ENCODE measurements at places on chromosomes 2 and 18.

GRCh38 chr2:238894950-238895298 is 47.0 kb downstream of the TWIST2 start:
- no peak for DNase-seq

DNA sequence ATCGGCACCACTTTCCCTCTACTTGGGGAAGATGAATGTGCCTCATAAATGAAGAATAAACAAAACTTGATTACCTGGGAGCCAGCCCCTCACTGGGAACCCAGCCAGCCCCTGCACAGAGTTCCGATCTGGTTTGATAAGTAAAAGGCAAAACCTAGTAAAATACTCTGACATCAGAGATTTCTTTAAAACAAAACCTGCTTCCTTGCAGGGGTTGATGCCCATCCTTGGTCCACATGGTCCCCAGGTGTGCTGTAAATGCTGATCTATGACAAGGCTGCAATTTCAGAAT is 218.8 kb upstream of the APCDD1 start:
- DNase-seq, result no peak

DNA sequence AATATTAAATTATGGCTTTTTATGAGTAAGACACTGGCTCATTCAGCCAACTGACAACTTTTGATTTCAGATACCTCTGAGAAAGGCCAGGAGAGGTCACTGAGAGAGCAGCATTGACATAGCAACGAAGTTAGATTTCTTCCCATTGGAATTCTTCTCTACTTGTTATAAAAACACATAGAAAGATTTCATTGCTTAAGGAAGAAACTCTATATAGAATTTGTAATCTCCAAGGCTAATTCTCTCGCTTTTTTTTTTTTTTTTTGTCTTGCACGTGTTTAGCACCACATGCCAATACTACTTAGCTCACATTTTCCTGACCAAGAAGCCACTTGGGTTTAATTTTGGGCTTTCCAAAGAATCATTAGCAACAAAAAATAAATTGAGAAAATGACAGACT is 233.7 kb downstream of the CALCRL start:
- no peak for DNase-seq

DNA sequence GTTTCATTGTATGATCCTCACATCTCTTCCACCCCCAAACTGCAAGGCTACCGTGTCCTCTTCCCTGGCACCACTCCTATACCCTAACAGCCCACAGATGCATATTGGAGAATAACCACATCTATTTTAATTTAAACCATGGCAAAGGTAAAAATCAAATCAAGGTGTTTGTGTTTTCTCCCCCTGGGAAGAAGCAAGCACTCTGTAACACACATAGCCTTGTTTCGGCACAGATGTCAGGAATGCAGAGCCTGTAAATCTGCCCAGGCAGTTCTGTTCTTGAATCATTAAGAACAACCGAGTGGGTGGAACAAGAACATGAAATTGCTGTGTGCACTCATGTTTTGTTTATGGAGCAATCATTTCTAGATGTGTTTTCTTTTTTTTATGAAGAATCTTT is 6.8 kb upstream of the COX7A2L start:
- DNase-seq, result no peak

- DNase-seq, result no peak
These were observed 40.2 kb downstream of the EFEMP1 start for GRCh38 chr2:55883357-55883756.

- DNase-seq, result no peak
These were observed 59.2 kb upstream of the ATL2 start for GRCh38 chr2:38436227-38436664.

GRCh38 chr2:12895017-12895416 is 178.3 kb downstream of the TRIB2 start:
- DNase-seq, result no peak

DNA sequence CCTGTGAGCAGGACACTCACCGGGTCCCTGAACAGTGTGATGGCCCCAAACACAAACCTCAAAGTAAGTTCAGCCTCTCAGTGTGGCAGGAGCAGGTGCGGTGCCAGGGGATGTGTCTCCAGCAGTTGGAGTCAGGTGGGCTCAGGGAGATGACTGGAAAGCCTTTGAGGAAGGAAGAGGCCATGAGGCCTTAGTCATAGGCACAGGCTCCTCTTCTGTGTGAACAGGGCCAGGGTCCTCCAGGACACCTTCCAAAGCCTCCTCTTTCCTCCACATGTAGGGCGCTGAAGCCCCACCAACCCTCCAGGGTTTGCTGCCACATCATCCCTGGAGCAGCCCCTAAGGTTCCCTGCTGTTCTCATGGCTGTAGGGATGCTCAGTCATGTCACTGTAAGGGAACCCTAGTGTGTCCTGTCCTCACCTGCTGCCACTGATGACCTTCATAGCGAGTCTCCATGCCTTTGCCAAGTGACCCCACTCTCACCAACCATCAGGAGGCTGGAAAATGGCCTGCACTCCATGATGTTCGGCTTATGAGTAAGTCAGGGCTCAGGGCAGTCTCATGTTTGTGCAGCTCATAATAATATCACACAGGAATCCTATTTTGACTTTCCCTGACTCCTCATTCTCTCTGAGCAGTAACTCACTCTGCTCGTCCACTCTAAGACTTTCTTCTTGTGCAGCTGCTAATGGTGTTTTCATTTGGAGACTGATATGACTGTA is 1152.9 kb downstream of the RPIA start:
- no peak for DNase-seq

GRCh38 chr2:165778653-165779451 is 15.2 kb downstream of the GALNT3 start:
- DNase-seq, result no peak

DNA sequence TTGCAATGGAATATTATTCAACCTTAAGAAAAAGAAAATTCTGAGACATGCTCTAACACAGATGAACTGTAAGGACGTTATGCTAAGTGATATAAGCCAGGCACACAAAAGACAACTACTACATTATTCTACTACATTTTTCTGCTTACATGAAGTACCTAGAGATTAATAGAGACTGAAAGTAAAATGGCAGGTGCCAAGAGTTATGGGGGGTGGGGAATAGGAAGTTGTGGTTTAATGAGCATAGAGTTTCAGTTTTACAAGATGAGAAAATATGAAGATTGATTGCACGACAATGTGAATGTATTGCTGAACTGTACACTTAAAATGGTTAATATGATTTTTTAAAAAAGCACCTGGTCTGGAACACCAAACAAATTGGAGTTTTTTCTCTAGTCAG is 1231.6 kb upstream of the DDX18 start:
- DNase-seq, result no peak

- no peak for DNase-seq
These were observed 246.2 kb downstream of the LNPK start for GRCh38 chr2:175755656-175756386.

- no peak for DNase-seq
These were observed 69.1 kb upstream of the TCF7L1 start for GRCh38 chr2:85063981-85064599.

DNA sequence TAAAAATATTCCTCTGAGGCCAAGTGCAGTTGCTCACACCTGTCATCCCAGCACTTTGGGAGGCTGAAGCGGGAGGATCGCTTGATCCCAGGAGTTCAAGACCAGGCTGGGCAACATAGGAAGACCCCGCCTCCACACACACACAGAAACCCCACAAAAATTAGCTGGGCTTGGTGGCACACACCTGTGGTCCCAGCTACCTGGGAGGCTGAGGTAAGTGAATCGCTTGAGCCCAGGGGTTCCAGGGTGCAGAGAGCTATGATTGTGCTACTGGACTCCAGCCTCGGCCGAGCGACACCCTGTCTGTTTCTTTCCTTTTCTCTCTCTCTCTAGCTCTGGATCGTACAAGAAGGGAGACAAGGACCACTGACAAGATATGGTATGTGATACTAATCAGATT is 1.8 kb upstream of the XRCC5 start:
- no peak for DNase-seq

DNA sequence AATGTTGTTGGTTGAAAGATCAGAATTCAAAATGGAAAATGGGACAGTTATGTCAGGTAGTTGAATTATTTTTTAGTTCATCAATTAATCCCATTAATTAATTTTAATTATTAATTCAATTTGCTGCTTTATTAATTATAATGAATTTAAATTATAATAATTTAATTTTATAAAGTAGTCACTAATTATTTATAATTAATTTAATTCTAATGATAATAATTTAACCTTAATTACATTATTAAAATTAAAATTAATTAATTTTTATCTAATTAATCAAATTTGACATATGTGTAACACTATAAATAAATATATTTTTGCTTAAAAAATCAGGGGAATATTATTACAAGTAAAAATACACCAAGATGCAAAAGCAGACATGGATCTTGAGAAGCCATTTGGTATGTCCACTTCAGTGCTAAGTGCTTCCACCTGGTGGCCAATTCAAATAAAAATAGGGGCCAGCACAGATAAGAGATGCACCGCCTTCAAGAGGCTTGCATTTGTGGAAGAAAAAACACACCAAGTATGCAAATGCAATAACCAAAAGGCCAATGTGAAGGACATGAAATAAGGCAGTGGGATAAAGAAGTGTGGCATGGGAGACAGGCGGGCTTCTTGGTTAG is 73.2 kb downstream of the MBP start:
- no peak for DNase-seq

DNA sequence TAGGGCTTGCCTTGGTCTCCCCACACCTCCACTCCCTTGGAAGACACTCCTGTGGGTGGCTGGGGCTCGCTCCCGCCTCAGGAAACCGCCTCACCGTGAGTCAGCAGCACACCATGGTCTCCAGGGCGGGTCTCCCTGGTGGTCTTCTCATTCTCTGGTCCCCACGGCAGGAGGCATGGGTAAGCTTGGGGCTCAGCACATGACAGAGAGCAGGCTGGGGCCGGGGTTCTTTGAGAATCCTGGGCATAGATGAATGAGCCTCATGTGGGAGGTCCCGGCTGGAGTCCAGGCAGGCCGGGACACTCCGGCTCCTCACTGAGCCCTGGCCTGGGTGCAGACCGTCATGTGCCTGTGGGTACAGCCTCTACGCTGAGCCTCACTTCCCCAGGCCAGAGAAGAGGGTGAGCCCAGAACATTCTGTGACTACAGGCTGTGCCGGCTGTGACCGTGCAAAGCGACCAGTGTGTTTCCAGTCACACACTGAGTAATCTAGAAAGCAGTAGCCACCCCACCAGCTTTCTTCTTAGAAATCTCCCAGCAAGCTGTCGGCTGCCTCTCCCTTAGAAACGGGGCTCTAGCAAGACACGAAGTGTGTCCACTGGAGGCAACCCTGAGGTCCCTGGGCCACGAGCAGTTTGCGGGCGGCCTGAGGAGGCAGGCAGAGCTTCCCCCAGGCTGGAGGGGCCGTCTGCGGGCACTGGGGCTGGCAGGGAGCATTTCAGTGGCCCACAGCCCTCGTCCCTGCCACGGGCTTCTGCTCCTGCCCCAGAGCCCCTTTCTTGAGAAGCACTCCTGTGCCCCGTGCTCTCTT is 93.1 kb downstream of the RHOB start:
- DNase-seq, result no peak

Measured in nucleus accumbens (tissue), 56 donors.